ENCODE measurements at places on chromosomes 1 and 21.

GRCh38 chr1:155897746-155898145 lies 13.4 kb downstream of the RIT1 start:
- no peak for DNase-seq

- DNase-seq, result no peak
Observed at GRCh38 chr1:35500439-35500838, 56.8 kb downstream of the KIAA0319L start.

DNA sequence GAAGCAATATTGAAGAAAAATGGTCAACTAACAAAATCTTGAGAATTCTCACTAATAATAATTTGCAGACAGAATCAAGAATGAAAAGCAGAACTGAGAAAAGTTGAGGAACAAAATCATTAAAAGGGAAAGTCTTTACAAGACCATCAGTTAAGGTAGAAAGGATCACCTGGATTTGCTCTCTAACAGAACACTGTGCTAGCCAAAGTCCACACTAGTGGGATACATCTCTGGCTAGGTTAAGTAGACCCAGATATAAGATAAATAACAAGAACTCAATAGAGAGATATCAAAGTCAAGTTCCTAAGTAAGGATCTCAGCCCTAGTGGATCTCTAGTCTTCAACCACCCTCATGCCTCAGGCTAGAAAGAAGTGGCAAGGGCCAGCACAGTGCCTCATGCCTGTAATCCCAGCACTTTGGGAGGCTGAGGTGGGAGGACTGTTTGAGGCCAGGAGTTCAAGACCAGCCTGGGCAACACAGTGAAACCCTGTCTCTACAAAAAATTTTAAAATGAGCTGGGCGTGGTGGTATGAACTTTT lies 19.6 kb downstream of the IPP start:
- DNase-seq, result no peak

DNA sequence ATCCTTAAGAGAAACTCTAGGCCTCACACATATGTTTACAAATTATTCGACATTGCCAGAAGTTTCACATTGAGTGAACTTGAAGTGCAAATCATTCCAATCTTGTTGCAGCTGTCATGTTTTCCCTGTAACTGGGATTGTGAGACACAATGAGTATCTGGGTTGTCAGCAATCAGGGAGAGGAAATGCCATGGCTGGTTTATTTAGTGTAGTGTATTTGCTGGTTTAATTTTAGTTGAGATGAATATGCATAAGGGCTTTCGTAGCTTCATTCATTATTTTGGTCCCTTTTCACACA lies 54.2 kb upstream of the USP1 start:
- DNase-seq, result no peak

DNA sequence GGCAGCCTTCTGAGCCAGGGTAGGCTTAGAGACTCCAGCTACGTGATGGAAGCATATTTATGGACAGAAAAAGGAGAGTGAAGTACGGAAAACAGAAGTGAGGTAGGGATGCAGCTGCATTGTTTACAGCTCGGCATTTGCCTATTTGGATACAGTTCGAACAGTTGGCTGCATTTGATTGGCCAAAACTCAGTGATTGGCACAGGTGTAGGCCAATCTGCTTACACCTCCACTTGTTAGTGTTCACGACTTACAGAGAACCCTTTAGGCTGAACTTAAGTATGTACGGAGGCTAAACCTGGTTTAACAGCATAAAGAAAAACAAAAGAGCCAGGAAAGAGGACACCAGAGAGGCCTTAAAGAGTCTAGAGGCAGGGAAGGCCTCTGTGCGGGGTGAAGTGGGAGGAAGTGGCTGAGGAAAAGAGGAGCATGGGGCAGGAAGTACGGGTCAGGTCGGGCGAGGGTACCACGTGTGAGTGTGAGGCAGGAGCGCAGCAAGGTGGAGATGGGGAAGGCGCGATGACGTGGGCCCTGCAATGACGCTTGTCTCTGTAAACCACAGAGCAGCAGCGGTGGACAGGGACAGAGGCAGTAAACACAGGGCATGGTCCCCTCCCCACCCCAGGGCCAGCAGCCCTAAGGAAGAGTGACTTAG lies 32.0 kb downstream of the RSPH1 start:
- DNase-seq, result peak; percentile 45

GRCh38 chr21:16773206-16773605 lies 739.6 kb upstream of the CXADR start:
- no peak for DNase-seq

DNA sequence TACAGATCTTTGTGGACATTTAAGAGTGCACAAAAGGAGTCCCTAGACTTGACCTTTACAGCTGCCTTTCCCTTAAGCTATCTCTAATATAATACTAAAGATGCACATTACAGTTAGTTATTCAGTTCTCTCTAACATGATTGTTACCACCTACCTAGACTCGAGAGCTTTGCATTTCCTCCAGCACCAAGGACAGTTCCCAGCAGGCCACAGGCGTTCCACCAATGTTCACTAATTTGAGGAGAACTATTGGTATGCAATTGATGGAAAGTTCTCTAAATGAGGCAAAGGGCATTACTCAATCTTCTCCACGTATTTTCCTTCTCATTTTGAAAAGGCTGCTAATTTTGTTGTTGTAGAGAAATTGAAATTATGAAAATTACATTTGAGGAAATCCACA lies 5.4 kb upstream of the NTNG1 start:
- peak; percentile 62 for DNase-seq

DNA sequence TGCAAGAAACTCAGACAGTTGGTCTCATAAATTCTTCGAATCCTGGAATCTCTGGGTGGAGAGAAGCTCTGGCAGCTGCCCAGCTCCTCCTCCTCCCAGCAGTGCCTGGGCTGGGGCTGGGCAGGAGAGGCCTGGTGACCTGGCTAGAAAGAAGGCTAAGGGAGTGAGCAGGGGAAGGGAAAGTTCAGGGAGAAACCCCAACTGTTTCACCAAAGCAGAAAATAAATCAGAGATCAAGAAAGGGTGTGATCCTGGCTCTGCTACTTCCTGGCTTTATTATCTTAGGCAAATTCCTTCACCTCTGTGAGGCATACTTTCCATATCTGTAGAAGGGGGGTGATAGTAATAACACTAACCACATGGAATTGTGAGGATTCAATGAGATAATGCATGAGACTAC lies 8.8 kb upstream of the COL16A1 start:
- peak; percentile 74 for DNase-seq

- no peak for DNase-seq
Observed at GRCh38 chr1:1424707-1425106, 3.6 kb upstream of the ANKRD65 start.

DNA sequence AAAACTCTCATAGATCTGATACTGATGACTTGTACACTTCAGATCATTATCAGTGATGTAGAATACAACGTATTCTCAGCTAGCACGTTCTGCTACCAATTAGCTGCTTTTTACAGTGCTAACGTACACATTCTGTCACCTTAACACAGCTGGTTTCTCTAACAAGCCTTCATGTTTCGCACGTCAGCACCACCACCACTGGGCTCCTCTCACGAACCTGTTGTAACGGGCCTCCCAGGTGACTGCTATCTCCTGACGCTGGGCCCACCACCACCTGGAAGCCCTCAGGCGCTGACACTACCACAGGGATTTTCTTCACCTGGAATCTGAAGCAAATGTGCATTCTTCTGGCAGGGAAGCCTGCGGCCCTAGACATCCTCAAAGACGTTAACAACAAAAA lies 19.8 kb downstream of the TOMM20 start:
- DNase-seq, result no peak

GRCh38 chr1:22534951-22535350 lies 28.3 kb upstream of the EPHA8 start:
- DNase-seq, result no peak

DNA sequence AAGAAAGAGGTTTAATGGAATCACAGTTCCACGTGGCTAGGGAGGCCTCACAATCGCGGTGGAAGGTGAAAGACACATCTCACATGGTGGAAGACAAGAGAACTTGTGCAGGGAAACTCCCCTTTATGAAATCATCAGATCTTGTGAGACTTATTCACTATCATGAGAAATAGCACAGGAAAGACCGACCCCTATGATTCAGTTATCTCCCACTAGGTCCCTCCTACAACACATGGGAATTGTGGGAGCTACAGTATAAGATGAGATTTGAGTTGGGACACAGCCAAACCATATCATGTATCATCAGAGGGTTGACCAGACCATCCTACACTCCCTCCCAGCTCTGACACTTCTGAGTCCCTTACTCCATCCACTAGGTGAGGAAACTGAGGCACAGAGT lies 143.9 kb upstream of the KLHDC7A start:
- peak; percentile 85 for DNase-seq

GRCh38 chr1:19534281-19534680 lies 48.9 kb upstream of the CAPZB start:
- no peak for DNase-seq

GRCh38 chr1:92298573-92299476 lies at the start of the genes GLMN and RPAP2:
Gene GLMN (minus strand): TSS chr1:92298987. CDS start chr1:92297999, 988 bp downstream.
Gene RPAP2 (plus strand): TSS chr1:92299059. CDS start chr1:92299074, 15 bp downstream.
- DNase-seq, result peak; percentile 91

DNA sequence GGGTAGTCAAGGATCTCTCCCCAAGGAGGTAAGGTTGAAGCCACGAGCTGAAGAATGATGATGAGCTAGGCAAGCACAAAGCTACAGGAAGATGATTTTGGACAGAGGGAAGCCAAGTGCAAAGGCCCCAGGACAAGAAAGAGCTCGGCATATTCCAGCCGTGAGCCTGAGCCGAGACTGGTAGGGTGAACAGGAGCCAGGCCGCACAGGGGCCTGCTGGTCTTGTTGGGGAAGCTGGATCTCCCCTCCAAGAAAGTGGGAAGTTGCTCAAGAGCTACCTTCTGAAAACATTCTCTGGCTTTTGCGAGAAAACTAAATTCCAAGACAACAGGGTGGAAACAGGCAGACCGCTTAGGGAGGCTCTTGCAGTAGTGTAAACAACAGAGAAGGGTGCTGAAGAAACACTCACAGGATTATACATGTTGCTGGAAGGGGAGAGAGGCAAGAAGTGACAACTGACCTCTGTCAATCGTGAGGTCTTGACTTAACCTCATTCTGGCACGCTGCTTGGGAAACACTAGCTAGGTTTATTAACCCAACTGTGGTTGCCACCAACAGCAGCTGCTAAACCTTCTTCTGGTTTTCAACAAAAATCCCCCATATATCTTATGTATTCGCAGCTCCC lies 625.2 kb downstream of the SMYD3 start:
- DNase-seq, result no peak

- DNase-seq, result no peak
Observed at GRCh38 chr1:212674872-212675271, 24.8 kb downstream of the BATF3 start.

DNA sequence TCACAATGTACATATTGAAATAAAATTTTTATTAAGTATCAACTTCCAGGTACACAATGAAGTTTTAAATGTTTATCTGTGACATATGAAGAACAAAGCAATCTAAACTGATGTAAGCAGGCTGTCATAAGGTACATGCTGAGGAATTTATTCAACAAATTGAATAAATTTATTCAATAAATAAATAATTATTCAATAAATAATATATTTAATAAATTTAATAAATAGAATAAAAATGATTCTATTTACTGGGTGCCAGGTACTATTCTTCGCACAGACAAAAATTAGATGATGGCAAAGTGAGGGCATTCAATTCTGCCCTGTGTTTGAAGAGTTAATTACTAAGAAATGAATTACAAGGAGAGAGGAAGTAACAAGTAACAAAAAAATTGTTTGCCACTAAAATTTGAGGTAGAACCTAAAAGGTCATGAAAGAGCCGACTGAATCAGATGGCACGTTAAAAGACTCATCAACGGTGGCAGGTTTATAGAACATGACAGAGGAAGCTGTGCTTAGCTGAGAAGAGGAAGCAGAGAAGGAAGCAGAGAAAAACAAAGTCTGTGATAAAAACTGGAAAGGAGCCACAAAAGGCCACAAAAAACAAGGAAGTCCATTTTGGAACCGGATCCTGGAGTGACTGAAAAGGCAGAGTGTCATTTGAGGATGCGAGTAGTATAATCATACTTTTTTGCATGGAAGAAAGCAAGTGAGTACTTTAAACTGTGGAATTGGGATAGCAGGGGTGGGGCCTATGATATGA lies 2.2 kb upstream of the USP24 start:
- DNase-seq, result peak; percentile 56

GRCh38 chr1:11641776-11642305 lies 12.4 kb downstream of the FBXO2 start:
- no peak for DNase-seq

GRCh38 chr1:192002063-192002462 lies 156.2 kb upstream of the RGS18 start:
- no peak for DNase-seq

DNA sequence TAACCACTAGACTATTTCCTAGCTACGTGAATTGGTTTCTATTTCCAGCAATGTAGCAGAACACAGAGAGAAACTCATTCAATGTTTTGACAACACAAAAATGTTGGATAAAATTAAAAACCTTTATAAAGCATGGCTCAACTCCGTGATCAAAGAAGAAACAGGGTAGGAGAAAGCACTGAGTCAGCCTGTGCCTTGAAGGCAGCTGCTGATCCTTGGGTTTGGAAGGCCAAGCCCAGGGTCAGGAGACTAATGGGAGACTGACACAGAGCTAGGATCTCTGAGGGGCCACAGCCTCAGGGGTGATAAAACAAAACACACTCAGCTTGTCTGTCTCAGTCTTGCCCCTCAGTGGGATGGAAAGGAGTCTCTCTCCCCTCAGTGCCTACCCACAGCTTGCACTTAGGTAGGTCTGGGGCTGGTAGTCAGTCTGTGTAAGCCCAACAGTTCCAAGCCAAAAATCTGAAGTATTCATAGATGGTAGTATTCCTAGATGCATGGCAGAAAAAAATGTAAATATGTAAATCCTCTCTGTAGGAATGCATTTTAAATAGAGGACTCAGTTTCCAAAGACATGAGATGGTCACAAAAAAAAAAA lies 53.3 kb downstream of the B3GALNT2 start:
- no peak for DNase-seq

- peak; percentile 30 for DNase-seq
Observed at GRCh38 chr1:2003541-2004131, at the start of gene CFAP74. Gene CFAP74 (minus strand): TSS chr1:2003786. CDS start chr1:1990956, 12,830 bp downstream.

- peak; percentile 90 for DNase-seq
Observed at GRCh38 chr1:58395355-58395754, 151.2 kb downstream of the OMA1 start.

DNA sequence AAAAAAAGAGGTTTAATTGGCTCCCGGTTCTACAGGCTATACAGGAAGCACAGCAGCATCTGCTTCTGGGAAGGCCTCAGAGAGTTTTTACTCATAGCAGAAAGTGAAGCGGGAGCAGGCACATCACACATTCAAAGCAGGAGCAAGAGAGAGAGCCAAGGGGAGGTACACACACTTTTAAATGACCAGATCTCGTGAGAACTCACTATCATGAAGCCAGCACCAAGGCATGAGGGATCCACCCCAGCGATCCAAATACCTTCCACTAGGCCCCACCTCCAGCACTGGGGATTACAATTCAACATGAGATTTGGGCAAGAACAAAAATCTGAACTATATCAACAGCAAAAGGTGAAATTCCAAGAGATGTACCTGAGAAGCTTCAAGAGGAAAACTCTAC lies 20.8 kb upstream of the FAM76A start:
- no peak for DNase-seq

- no peak for DNase-seq
Observed at GRCh38 chr1:18874600-18874999, 15.1 kb upstream of the TAS1R2 start.
